ENCODE measurements at places on chromosomes 13 and 19.
A peak's percentile ranks its signal among the peaks of the same experiment; 100 is the strongest.

DNA sequence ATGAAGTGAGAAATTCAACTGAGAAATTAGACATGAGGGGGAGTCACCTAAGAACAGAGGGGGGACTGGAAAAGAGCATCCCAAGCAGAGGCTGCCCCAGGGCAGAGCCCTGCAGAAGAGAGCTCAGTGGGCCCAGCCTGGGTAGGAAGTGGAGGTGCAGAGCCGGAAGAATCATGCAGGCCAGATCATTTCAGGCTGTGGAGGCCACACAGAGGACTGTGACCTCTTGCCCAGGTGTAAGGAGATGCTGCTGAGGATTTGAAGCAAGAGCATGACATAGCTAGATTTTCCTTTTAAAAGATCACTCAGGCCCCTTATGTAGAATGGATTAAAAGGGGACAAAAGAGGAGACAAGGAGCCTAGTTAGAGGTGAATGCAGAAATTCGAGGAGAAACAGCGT lies 63.9 kb upstream of the SPATA13 start:
- DNase-seq, result no peak

GRCh38 chr19:4456476-4456842 lies 1.1 kb downstream of the UBXN6 start:
- DNase-seq, result peak; percentile 15

DNA sequence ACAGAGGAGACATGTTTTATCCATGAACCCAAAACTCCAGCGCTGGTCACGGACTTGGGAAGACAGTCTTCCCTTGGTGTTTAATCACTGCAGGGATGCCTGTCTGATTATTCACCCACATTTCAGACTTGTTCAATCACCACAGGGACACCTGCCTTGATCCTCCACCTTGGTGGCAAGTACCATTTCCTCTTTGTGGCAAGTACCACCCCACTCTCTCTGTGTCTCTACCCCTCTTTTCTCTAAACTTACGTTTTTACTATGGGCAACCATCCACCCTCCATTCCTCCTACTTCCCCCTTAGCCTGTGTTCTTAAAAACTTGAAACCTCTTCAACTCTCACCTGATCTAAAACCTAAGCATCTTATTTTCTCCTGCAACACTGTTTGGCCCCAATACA lies 16.8 kb downstream of the ZNF83 start:
- no peak for DNase-seq

DNA sequence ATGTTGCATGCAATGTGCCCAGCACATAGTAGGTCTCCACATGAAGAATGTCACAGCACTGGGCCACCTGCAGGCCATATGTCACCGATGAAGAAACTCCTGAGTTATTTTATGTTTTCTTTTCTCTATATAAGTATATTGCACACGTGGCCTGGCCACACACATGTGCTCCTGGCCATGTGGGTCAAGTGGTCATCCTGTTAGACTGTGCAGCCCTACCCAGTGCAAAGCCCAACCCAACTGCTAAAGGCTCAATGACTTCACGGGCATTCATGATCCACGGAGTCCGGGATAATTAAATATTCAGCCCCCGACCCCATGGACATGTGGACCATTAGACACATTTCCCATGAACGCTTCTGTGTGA lies 163.2 kb downstream of the TEX29 start:
- DNase-seq, result no peak

DNA sequence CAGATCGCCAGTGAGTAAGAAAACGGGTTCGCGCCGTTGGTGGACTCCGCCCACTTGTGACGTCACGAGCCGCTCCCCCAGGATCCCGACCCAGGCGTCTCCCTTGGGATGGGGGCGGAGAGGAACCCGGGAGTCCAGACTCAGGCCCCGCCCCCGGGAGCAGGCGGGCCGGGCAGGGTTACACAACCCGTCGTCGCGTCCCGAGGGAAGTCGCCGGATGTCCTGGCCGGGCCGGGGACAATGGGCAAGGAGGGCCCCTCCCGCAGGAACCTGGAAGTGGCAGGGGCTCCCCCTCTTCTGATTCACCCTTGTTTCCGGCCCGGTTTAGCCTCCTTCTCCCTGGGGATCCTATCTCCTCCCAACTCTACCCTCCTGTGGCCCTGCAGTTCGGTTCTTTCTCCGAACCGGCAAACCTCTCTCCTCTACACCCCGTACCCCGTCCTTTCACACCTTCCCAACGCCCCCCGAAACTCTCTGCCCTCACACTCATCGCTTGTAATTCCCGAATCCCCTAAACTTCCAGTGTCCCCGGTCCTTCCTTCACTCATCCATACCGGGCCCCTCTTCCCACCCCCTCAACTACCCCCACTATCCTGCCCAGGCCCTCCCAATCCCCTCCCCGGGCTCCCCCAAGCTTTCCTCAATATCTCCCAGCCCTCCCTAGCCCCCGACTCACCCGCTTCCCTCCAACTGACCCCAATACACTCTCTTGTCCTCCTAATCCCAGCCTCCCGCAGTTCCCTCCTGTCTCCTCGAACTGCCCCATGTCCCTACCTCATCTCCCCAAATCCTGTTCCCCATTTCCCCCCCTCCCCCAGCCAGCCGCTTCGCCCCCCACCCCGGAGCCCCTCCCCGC lies 20.0 kb upstream of the ERCC1 start:
- DNase-seq, result no peak

DNA sequence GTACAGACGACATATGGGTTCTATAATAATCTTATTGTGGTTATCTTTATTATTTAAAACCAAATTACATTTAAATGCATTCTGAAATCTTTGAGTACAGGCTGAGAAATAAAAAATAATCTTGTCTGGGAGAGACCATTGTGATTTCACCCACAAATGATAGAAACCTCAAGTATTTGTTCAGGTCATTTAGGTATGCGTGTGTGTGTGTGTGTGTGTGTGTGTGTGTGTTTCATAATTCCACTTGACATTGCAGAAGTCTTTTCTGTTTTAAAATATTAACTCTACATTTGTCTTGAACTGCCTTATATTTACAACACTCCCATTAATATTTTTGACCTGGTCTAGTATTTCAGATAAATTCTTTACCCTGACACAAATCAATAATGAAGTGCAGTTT lies 126.9 kb downstream of the SPRY2 start:
- DNase-seq, result no peak

DNA sequence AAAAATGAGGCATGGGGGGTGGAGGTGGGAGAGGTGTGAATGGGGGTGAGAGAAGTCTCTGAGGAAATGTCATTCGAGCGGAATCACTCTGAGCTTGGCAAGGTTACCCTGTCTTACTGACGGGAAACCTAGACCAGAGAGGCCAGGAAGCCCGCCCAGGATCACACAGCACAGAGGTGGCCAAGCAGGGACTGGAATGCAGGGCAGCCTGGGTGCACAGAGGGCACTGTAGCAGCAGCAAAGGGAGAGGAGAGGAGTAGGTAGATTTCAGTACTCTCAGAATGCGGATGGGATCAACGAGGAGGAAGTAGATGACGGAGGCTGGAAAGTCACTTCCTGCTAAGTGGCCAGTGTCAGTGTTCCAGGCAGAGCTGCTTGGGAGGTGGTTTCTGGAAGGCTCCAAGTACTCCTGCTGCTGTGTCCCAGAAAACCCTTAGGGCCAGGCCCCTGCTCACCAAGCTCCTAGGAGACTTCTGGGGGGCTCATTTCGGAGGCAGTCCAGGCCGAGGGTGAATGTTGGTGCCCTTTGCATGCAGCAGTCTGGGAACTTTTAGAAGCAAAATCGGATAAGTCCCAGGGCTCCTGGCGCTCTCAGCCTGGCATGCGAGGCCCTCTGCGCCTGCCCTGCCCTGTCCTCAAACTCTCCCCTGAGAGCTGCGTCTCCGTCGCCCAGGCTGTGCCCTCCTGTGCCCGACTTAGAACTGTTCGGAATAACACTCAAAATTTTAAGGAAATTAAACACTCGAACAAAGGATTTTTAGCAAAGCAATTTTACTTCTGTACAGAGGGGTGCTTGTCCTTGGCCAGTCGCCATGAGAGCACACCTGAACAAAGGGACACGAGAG lies 33.5 kb downstream of the DNM2 start:
- no peak for DNase-seq

GRCh38 chr19:8243146-8243545 lies 34.0 kb downstream of the CERS4 start:
- no peak for DNase-seq

- DNase-seq, result no peak
These were observed 34.7 kb upstream of the CASP14 start for GRCh38 chr19:15014579-15014978.

- DNase-seq, result no peak
These were observed 538.5 kb downstream of the GPC6 start for GRCh38 chr13:93765062-93765461.

GRCh38 chr19:46150606-46151005 lies 2.6 kb downstream of the IGFL2 start:
- no peak for DNase-seq

GRCh38 chr19:30222428-30222873 lies 149.7 kb upstream of the ZNF536 start:
- DNase-seq, result no peak

- DNase-seq, result no peak
These were observed 28.2 kb upstream of the ZBTB7A start for GRCh38 chr19:4094761-4095487.

DNA sequence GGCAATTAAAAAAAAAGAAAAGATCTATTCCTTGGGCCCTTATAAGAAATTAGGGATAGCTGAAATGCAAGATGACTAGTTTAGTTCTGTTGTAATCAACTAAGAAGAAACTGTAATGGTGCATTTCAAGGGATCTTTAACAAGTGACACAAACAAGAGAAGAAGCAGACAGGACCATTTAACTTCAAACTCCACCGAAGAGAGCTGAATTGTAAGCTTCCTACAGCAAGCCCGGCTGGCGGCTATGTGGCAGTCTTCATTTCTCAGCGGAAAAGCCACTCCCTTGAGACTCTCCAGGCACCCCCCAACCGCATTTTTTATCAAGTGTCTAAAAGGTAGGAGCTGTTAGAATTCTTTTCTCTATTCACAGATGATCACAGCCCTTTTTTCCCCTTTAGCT lies 305.2 kb upstream of the ZNF507 start:
- no peak for DNase-seq

DNA sequence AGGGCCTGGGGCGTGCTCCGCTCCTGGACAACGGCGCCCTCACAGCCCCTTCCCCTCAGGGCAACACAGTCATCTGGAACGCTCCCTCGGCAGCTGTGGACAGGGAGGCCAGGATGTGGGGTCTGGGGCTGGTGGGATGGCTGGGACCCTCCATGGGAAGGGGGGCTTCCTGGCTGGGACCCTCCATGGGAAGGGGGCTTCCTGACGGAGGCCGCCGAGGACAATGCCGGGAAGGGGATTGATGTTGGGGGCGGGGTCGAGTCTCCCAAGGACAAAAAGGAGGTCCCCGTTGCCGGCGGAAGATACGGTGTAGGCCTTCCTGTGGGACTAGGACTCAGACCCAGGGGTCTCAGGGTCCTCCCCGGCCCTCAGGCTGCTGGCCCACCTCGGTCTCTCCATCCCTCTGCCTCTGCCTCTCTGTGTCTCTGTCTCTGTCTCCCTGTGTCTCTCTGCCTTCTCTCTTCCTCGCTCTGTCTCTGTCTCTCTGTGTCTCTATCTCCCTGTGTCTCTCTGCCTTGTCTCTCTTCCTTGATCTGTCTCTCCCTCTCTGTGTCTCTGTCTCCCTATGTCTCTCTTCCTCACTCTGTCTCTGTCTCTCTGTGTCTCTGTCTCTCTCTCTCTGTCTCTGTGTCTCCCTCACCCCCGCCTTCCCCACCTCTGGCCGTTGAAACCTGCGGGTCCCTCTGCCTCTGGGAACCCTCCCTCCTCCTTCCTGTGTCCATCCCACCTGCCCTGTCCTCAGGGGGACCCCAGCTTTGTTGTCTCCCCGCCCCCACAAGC lies 2.7 kb upstream of the MADCAM1 start:
- DNase-seq, result no peak

- DNase-seq, result no peak
These were observed 286.6 kb downstream of the COG6 start for GRCh38 chr13:39941911-39942551.

DNA sequence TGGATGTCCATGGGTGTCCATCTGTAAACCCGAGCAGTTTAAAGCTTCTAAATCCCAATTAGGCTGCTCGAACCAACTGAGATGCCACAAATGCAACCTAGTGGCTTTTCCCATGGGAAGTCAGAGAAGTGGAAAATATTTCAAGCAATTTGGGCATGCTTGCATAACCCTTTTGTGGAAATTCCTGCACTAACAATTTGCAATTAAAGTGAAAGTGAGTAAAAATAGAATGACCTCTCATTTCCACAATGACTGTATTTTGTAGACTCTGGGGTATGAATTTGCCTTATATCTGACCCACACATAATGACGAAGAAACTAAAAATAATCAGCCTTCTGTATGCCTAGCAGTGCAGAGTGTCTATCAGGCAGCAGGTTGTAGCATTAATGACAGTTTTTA lies 91.8 kb upstream of the TSC22D1 start:
- DNase-seq, result no peak

GRCh38 chr13:113948034-113948742 lies 25.7 kb downstream of the C13orf46 start:
- no peak for DNase-seq

GRCh38 chr13:105638426-105638825 lies 897.0 kb downstream of the EFNB2 start:
- no peak for DNase-seq

DNA sequence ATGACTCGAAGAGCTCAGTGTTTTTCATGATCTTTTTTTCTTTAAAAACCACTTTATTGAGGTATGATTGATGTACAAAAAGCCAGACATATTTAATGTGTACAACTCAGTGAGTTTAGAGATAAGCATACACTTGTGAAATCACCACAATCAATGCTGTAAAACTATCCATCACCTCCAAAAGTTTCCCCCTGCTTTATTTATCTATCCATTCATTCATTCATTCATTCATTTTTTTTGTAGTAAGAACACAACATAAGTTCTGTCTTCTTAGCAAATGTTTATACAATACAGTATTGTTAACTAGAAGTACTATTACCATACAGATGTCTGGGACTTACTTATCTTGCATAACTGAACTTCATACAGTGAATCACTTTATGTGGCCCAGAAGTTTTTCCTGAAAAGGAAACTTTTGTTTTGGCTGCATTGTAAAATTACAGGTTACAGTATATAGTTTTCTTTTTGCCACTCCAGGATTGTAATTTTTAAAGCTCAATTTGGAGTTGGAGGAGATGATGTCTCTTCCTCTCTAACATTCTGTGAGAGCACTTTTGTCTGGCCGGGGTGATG lies 6.7 kb downstream of the RAP2A start:
- no peak for DNase-seq

- DNase-seq, result no peak
These were observed at the start of gene NMRK2 for GRCh38 chr19:3932931-3933810. Gene NMRK2, plus strand, starts transcription at chr19:3933069. Its CDS starts 603 bp downstream, at chr19:3933672.

DNA sequence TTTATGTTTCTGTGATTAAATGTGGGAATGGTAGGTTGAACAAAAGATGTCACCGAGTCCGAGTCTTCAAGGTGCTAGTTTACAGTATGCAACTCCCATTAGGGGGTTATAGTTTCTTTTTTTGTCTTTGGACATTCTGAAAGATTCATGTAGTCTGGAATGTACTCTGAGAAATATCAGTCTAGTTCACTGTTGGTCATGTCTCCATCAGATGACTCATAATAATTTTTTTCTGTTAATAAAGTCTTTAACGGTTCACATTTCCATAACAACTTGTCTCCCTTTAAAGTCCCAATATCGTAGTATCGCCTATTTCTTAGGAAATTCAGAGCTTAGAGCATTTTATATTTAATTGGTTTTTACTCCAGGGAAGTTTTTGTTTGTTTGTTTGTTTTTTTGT lies 13.5 kb upstream of the ESD start:
- DNase-seq, result no peak

- DNase-seq, result no peak
These were observed 2.9 kb upstream of the NTF4 start for GRCh38 chr19:49067554-49067953.

Data from NCI-H1092 (cell line).